ENCODE measurements at places on chromosomes 3 and 15. TPM values are rescaled to one million over a fixed set of nuclear protein-coding genes. Genes with fewer than 3 reads are reported as not detected.
A peak's percentile ranks its signal among the peaks of the same experiment; 100 is the strongest.

DNA sequence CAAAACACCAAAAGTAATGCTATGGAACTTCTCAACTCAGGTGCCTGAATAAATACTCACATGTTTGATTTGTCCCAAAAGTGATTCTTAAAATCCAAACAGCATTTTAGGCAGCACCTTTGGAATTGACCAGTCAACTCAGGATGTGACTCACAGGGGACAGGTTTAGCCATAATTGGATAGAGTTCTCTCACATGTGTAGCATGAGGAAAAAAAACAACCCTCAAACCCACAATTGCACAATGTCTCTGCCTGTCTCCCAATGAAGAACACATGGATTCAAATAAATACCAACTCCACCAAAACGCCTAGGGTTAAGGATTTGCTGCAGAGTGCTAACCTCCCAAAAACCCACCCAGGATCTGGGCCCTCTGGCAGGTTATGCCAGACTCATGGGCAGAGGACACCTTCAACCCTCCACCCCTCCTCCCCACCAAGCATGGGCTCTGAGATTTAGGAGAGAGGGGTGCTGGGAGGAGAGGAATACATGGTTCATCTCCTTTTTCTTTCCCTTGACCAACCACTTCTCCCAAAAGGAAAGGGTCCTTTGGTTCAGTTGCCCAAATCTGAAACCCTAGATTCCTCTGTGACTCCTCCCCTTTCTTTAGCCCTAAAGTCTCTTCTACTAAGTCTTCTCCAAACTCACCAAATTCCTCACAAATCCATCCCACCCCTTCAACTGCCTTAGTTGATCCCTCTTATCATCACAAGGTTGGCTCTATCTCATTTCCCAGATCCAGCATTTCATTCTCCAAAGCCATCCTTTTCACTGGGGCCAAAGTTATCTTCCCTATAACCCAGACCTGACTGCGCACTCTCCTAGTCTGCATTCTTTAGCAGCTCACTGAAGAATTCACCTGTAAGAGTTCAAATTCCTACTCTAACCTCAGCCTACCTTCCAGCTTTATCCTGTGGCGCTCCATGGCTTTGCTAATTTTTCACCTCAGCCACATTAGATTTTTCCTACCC, 7.7 kb downstream of the RYK start:
- H3K36me3 ChIP-seq, result no peaks in the 10 kb centered on the region
- no peaks in the 10 kb centered on the region for H3K27me3 ChIP-seq
- no peak overlapping the region for H3K4me3 ChIP-seq
- no peaks in the 10 kb centered on the region for H3K4me1 ChIP-seq
- no peak for DNase-seq

GRCh38 chr15:66017000-66017399, 147.7 kb downstream of the RAB11A start:
- no peak overlapping the region for H3K27ac ChIP-seq
- H3K4me3 ChIP-seq, result no peak overlapping the region
- DNase-seq, result no peak
- H3K27me3 ChIP-seq, result no peaks in the 10 kb centered on the region
- no peaks in the 10 kb centered on the region for H3K4me1 ChIP-seq

The PLSCR2 gene
- total RNA-seq, result 1.4 TPM

The IL17RD gene
- 18.9 TPM for total RNA-seq

The SUCNR1 gene
- 7.3 TPM for total RNA-seq

DNA sequence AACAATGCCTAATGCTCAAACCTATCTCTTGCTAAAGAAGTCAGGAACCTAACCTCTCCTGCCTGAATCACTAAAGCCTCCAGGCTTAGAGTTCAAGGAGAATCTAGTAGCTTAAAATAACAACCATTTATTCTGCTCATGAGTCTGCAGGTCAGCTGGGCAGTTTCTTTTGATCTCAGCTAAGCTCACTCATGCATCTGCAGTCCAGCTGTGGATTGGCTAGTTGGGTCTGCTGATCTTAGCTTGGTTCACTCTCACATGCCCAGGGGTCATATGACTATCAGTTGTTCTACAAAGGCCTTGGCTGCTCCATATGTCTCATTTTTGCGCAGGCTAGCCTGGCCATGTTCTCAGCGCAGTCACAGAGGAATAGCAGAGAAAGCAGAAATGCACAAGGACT, 109.2 kb upstream of the STT3B start:
- H3K4me3 ChIP-seq, result no peak overlapping the region
- no peaks in the 10 kb centered on the region for H3K36me3 ChIP-seq

DNA sequence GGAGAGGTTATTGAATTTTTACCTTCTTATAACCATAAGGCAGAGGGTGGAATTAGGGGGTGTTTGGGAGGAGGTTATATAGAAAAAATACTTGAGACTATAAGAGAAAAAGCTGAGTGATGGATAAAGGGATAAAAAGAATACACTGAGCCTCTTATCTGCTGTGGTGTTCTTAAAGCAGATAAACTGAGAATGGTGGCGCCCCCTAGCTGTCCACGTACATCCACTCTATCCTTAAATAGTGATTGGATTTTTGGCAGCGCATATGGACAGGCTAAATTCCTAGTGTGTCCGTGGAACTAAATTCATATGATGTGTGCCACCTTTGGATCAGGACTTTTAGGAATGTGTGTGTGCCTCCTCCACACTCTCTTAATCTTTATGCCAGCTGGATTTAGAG, 121.1 kb downstream of the OXSM start:
- DNase-seq, result no peak
- no peaks in the 10 kb centered on the region for H3K36me3 ChIP-seq

The EBLN2 gene
- total RNA-seq, result 4.5 TPM

The HTR3E gene
- not detected for total RNA-seq

DNA sequence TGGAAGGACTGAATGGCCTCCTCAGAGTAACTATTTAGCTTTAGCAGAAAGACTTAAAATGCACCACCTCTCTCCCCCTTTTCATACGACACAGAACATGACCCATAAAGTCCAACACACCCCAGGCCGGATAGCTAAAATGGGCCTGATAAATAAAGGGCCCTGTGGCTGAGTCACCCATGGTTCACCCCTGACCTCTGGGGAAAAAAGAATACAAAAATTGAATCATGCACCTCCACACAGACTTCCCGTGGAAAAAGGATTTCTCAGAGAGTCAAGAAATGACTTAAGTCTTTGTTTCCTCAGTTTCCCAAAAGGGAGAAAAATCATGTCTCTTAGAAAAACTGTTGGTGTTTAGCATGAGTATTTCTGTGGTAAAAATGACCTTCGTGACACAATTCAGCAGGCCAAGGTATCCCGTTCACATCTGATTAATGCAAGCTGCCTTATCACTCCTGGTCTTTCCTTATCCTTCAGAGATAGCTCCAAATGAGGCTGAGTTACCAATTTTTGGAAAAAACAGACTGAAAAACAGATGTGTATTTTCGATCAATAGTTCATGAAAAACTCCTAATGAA, 34.0 kb upstream of the ARHGEF3 start:
- no peak overlapping the region for H3K27ac ChIP-seq
- peaks cover 4% of the 10 kb centered on the region for H3K4me1 ChIP-seq
- no peak for DNase-seq
- H3K4me3 ChIP-seq, result no peak overlapping the region

DNA sequence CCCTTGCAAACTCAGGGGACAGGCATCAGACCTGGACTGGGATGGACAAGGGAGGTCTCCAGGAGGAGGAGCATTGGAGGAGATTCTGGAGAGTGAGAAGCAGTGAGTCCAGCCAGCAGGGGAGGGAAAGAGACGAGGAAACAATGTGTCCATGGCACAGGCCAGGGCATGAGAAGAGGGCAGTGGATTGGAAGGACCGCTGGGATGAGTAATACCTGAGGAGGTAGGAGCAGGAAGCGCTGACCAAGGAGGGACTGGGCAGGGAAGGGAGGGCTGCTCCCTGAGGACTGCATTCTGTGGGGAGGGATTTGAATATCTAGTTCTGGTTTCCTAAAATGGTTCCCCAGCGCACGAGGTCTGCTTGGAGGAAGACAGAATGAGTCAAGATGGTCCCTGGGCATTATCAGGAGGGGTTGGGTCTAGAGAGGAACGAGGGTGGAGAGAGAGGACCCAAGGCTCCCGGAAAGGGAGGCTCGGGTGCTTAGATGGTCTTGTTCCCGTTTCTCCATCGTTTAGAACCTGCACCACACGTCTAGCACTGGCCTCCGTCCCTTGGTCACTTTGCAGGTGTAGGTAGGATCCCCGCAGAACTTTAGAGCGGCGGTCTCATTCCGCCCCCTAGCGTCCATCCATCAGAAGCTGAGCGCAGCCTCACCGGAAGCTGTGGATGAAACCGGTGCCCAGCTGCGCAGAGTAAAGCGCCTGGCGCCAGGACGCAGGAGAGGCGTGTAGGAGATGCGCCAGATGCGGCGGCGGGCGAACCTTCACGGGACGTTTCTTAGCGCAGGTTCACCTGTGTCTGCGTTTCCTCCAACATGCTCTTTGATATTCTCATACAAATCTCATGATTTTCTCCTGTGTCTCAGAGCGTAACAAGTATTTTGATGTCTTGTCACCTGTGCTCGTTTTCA, 190.7 kb upstream of the NDN start:
- H3K36me3 ChIP-seq, result no peaks in the 10 kb centered on the region
- H3K27ac ChIP-seq, result no peak overlapping the region
- peak; percentile 76 for DNase-seq

The FBLN2 gene
- 43.4 TPM for total RNA-seq

DNA sequence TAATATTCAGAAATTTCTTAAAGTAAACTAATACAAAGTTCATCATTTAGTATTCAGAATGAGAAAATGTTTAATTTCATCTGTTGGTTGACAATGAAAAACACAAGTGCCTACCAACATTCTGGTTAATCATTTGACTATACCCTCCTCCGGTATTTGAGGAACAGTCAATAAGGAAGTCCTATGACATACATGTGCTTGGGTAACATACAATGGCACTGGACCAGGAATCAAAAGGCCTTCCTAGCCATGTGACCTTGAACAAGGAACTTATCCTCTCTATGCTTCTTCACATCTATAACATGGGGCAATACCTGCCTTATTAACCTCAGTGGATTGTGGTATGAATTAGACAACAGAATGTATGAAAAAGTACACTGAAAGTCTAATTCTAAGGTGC, 65.8 kb downstream of the ZNF280D start:
- no peaks in the 10 kb centered on the region for H3K4me1 ChIP-seq
- H3K27ac ChIP-seq, result no peak overlapping the region
- H3K27me3 ChIP-seq, result no peaks in the 10 kb centered on the region
- no peak overlapping the region for H3K4me3 ChIP-seq
- no peak for DNase-seq

The FRMD4B gene
- 50.5 TPM for total RNA-seq

GRCh38 chr3:126621171-126621570, 33.8 kb downstream of the TXNRD3 start:
- no peaks in the 10 kb centered on the region for H3K36me3 ChIP-seq
- H3K27me3 ChIP-seq, result no peaks in the 10 kb centered on the region

GRCh38 chr15:31598620-31599019, 272.0 kb downstream of the KLF13 start:
- no peak for DNase-seq
- H3K36me3 ChIP-seq, result no peaks in the 10 kb centered on the region
- H3K4me3 ChIP-seq, result no peak overlapping the region
- no peaks in the 10 kb centered on the region for H3K4me1 ChIP-seq

GRCh38 chr3:98784666-98785600, 21.8 kb downstream of the ST3GAL6 start:
- peaks cover 2% of the 10 kb centered on the region for H3K4me1 ChIP-seq
- no peak overlapping the region for H3K4me3 ChIP-seq
- no peaks in the 10 kb centered on the region for H3K36me3 ChIP-seq
- DNase-seq, result no peak

DNA sequence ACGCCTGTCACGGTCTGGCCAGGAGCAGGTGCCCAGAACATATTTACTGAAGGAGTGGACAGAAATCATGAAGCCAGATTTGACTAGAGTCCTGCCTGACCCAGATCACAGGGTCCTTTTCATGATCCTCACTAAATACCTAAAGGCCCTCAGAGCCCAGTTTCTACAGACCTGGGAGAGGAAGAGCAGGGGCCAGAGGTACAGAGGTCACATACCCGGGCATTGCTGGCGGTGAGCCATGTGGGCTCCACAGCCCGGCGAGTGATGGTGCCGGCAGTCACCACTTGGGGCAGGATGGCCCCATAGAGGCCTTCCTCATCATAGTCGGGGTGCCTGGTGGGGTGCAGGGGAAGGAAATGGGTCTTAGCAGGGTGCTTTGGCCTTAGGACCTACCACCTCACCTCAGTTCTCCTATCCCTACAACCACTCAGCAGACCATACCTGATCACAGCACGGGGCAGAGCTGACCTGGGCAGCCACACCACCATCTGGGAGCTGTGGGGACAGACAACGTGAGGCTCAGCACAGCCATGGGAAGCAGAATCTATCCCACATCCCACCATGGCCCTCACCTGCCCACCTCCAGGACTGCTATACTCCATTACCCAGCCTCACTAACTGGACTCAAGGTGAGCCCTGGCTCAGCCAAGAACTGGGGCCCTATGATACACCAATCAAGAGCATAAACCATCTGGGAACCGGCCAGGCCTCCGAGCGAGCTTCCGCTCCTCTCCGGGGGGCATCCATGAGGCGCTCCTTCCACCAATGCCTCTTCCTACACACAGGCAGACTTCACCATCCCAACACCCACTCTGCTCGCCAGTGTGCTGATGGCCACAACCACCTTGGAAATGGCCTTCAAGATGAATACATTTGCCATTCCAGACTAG, 12.9 kb downstream of the POLG start:
- H3K36me3 ChIP-seq, result peaks cover 9% of the 10 kb centered on the region
- H3K4me1 ChIP-seq, result peaks cover 7% of the 10 kb centered on the region
- no peak overlapping the region for H3K27ac ChIP-seq
- no peak overlapping the region for H3K4me3 ChIP-seq
- no peak for DNase-seq

DNA sequence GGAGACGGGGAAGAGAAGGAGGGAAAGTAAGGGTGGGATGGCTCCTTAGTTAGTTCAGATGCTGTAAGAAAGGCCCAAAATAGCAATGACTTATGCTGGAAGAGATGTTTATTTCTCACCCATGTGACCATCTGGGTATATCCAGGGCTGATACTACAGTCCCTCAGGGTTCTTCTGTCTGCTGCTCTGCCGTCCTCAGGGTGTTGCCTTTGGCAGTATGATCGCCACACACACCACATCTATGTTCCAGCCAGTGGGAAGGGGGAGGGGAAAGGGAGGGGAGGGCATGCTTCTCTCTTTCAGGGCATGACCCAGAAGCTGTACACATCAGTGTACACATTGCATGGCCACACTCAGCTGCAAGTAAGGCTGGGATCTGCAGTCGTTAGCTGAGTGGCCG, 10.2 kb downstream of the CD276 start:
- DNase-seq, result no peak
- H3K27ac ChIP-seq, result no peak overlapping the region
- H3K36me3 ChIP-seq, result no peaks in the 10 kb centered on the region
- no peak overlapping the region for H3K4me3 ChIP-seq
- peaks cover 5% of the 10 kb centered on the region for H3K4me1 ChIP-seq
- no peaks in the 10 kb centered on the region for H3K27me3 ChIP-seq

The GOLGB1 gene
- total RNA-seq, result 79.7 TPM

The TEX55 gene
- total RNA-seq, result not detected

The KIF15 gene
- 0.72 TPM for total RNA-seq

The RASL12 gene
- total RNA-seq, result 7.6 TPM

- DNase-seq, result no peak
- H3K27ac ChIP-seq, result no peak overlapping the region
- no peaks in the 10 kb centered on the region for H3K36me3 ChIP-seq
- no peak overlapping the region for H3K4me3 ChIP-seq
- no peaks in the 10 kb centered on the region for H3K27me3 ChIP-seq
Measured at GRCh38 chr3:63576846-63577245, 75.6 kb upstream of the SNTN start.

The GOLGA6L22 gene
- total RNA-seq, result not detected

The ZNF774 gene
- total RNA-seq, result 3.1 TPM

GRCh38 chr3:56277236-56277635, 191.0 kb downstream of the ERC2 start:
- DNase-seq, result no peak
- H3K27me3 ChIP-seq, result no peaks in the 10 kb centered on the region
- no peaks in the 10 kb centered on the region for H3K4me1 ChIP-seq
- H3K4me3 ChIP-seq, result no peak overlapping the region
- H3K36me3 ChIP-seq, result no peaks in the 10 kb centered on the region

The ILDR1 gene
- 17.7 TPM for total RNA-seq

Measured in kidney (tissue), 22 donors.